ENCODE measurements at places on chromosomes 4 and X. TPM values are rescaled to one million over a fixed set of nuclear protein-coding genes. Genes with fewer than 3 reads are reported as not detected.
A peak's percentile ranks its signal among the peaks of the same experiment; 100 is the strongest.

The CT45A3 gene
- not detected for total RNA-seq

DNA sequence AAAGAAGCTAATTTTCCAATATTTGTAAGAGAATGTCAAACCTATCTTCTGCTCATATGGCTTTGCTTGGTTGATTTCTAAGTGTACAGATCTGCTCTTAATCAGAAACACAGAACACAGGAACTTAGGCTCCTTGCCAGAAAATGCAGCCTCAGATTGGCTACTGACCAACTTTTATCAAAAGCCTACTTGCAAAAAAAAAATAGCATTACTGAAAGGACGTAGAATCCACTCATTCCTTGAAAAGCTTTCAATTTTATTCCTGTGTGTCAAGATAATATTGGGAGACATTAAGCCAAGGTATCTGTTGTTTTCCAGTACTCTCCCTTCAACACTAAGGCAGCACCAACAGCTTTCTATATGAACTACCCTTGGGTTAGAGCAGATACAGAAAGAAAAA lies 127.6 kb upstream of the INTU start:
- no peak for ATAC-seq

DNA sequence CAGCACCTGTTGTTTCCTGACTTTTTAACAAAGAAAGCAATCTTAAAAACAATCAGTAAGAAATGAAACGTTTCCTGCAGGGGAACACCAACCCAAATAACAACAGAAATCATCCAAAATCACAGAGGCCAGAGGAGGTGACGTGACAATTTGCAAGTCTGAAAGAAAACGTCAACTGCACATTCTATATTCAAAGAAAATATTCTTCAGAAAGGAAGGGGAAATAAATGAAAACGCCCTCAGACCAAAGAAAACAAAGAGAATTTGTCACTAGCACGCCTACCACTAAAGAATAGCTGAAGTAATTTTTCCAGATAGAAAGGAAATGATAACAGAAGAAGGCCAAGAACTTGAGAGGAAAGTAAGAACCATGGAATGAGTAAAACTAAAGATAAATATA lies 74.4 kb downstream of the CASP3 start:
- ATAC-seq, result peak; percentile 83

GRCh38 chr4:38935391-38936073 lies 67.9 kb downstream of the FAM114A1 start:
- no peak for ATAC-seq

GRCh38 chr4:19557161-19557560 lies 694.5 kb upstream of the SLIT2 start:
- ATAC-seq, result no peak

- ATAC-seq, result peak; percentile 98
These were observed 53.8 kb upstream of the OTUD4 start for GRCh38 chr4:145234091-145234706.

- ATAC-seq, result no peak
These were observed 313.6 kb upstream of the DDX53 start for GRCh38 chrX:22686138-22686541.

GRCh38 chr4:108051343-108051742 lies 61.7 kb downstream of the HADH start:
- no peak for ATAC-seq

- no peak for ATAC-seq
These were observed 589.0 kb upstream of the FAM241A start for GRCh38 chr4:111556141-111556781.

DNA sequence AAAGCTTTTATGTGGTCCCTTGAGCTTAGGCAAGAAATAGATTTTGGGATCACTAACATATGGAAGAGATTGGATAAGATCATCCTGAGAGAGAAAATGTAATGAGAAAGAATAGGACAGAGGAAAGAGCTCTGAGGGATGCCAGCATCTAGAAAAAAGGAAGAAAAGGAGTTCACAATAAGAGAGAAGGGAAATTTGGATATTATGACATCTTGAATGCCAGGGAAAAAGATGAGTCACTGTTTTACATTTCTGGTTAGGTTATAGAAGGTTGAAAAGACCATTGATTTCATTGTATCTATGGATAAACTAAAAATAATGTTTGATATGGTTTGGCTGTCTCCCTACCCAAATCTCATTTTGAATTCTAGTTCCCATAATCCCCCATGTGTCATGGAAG lies 208.5 kb downstream of the MAD2L1 start:
- ATAC-seq, result no peak

The FAM236D gene
- not detected for total RNA-seq

The GPR143 gene
- total RNA-seq, result not detected

GRCh38 chr4:152266831-152267480 lies 268.9 kb downstream of the FBXW7 start:
- no peak for ATAC-seq

- ATAC-seq, result no peak
These were observed 144.2 kb downstream of the MSN start for GRCh38 chrX:65811558-65812228.

The FRMD7 gene
- total RNA-seq, result not detected

DNA sequence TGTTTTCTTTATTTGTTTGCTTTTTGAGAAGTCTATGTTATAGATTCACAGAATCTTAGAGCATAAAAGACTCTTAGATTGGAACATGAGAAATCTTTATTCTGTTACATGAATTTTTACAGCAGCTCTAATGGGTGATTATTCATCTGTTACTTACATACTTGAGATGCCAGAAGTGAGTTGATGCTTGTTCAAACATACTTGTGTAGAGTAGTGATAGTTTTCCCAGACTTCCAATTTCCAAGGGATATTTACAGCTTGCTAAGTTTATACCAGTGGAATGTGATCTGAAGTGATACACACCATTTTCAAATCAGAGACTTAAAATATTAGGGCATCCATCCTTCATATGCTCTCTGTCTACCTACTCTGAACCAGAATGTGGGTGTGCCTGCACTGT lies 252.9 kb upstream of the SMIM31 start:
- ATAC-seq, result no peak

DNA sequence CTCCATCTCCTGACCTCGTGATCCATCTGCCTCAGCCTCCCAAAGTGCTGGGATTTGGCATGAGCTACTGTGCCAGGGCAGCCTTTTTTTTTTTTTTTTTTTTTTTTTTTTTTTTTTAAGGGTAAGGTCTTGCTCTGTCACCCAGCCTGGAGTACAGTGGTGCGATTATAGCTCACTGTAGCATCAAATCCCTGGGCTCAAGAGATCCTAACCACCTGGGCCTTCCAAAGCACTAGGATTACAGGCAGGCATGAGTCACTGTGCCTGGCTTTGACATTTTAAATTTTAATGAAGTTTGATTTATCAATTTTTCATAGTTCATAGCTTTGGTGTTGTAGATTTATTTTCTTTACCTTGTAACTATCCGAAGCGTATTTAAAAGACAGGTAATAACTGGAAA lies 17.8 kb upstream of the OCIAD2 start:
- no peak for ATAC-seq

The DUSP9 gene
- not detected for total RNA-seq

The GAB1 gene
- 0.48 TPM for total RNA-seq

- no peak for ATAC-seq
These were observed 102.0 kb upstream of the PDE5A start for GRCh38 chr4:119730671-119730950.

The CXCL3 gene
- total RNA-seq, result not detected

DNA sequence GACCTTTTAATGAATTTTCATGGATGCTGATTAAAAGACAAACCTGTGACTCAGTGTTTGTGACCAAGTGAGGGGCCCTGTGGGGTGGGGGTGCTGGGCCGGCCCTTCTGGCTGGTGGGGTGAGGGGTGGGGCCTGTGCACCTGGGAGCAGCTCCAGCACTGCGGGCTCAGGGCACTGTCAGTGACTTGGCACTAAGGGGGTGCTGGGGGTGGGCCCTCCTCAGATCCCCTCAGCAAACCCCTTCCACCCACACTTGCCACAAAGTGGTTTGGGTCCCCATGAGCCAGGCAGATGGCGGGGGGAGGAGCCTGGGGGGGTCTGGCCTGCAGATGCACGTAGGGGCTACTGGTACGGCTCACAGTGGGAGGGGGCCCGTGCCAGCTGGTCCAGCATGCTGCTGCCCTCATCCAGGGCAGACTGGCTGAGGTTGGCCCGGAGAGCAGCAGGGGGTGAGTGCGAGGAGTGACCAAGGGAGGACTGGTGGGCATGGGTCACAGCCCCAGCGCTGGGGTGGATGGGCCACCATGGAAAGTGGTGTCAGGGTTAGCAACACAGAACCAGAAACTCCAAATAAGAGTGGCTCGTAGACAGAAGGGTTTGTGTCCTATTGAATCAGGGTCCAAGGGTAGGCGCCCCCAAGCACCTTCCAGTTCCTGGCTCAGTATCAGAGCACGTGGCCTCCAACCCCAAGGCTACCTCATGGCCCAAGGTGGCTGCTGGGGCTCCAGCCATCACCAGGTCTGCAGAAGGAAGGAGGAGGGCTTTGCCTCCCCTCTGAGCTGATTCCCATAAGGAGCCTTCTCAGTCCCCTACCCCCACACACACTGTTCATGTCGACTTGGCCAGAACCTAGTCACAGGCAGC lies 10.1 kb downstream of the NKX1-1 start:
- ATAC-seq, result no peak

The ASB12 gene
- total RNA-seq, result not detected

DNA sequence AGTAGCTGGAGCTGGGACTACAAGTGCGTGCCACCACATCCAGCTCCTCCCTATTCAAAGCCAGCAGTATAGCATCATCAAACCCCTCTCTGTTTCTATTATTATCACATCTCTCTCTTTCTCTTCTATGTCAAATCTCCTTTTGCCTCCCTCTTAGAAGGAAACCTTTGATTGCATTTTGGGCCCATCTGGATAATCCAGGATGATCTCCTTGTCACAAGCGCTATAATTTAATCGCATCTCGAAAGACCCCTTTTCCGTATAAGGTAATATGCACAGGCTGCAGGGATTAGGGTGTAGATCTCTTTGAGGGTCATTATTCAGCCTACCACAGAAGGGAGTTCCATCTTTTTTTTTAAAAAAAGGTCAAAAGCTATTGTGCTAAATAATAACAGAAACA lies 46.4 kb upstream of the TBC1D9 start:
- no peak for ATAC-seq

The SULT1E1 gene
- total RNA-seq, result not detected

DNA sequence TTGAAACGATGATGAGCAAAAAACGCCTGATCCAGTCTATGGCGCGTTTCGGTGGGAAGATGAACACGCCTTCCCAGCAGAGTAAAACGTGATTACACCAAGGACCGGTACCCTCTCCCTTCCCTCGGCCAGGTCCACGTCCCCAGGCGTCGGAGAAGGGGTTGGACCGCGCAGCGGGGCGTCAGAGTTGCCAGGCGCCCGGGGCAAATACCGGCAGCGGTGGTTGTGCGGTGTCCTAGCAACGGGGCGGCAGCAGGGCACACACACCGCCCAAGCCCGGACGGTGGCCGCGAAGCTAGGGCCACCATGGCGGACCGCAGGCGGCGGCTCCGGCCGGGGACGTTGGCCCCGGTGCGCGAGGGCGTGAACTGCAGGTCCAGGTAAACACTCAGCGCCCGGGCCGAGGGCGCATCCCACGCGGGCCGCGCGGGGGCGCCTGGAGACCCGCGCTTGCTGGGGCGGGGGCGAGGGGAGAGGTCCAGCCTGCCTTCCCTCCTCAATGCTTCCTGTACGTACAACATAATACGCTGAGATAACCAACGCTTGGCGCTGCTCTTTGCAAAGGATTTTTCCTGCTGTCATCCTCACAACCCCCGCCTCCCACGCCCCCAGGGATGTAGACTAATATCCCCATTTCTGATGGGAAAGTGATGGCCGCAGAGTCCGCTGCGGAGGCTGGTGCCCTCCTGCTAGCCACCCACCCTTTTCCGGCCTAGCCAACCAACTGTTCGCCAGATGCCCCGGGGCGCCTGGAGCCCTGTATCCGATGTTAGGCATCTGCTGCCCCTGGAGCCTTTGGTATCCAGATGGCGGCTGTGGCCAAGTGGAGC lies at the start of gene FAM47E:
Gene FAM47E, plus strand, starts transcription at position 281 of the 830 bp plus-strand sequence. Its CDS starts 26 bp downstream, at position 307.
- ATAC-seq, result peak; percentile 78

The CDX4 gene
- not detected for total RNA-seq

DNA sequence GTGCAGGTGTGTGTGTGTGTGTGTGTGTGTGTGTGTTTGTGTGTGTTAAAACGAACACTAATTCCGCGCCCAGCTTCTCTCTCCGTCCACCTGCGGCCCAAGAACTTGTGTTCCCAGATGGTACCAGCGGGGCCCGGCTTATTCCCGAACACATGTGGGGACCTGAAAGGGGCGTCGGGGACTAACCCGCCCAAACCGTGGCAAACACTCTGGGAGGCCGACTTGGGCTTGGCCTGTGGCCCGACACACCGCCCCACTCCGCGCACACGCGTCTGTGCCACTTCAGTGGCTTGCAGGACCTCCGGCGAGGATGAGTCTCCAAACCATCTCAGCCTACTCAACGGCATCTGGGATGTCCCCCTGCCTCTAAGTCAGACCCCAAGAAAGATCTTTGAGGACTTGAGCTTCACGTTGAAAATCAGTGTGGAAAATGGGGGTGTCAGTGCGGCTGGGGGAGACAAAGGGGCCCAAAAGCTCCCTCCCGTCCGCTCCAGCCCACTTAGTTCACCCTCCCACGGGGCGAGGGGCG lies 790 bp upstream of the HHIP start:
- no peak for ATAC-seq

The RASSF6 gene
- total RNA-seq, result 0.09 TPM

The GK2 gene
- not detected for total RNA-seq

The FAM47A gene
- not detected for total RNA-seq

The MAGEC1 gene
- not detected for total RNA-seq

The HMX1 gene
- not detected for total RNA-seq

- ATAC-seq, result no peak
These were observed 48.5 kb downstream of the MAGEC2 start for GRCh38 chrX:142156567-142156966.

The CCKAR gene
- not detected for total RNA-seq

DNA sequence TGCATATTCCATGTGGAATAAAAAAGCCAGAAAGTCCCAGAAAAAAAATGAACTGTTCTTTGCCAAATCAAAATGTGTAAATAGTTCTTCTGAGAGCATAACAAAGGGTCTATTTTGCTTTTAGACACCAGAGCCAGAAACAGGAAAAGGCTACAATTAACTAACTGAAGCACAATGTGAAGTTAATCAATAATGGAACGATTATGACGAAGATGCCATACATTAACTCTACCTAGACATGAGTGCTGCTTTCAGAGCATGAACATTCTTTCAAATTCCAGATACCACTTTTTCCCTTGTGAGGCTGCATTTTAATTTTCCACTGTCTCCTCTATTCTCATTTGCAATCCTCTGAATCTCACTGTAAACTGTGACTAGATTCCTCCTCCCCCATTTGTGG lies 48.7 kb upstream of the PHOX2B start:
- no peak for ATAC-seq

GRCh38 chr4:61559396-61559795 lies 359.3 kb downstream of the ADGRL3 start:
- no peak for ATAC-seq

Measured in activated T-helper 17 cell treated with anti-CD3 and anti-CD28 coated beads, Interleukin-2, amount 50 U/mL, for 72 hours (primary cell).